ENCODE measurements at places on chromosomes 11 and 22. TPM values are rescaled to one million over a fixed set of nuclear protein-coding genes. Genes with fewer than 3 reads are reported as not detected.

The ARHGAP8 gene
- total RNA-seq = not detected

The SCGB1C1 gene
- total RNA-seq = not detected

The RAB39A gene
- 1.3 TPM for total RNA-seq

The DDIAS gene
- total RNA-seq = 30.1 TPM

The LSP1 gene
- total RNA-seq = 71.7 TPM

The IPO7 gene
- total RNA-seq = 95.3 TPM

The SLC5A12 gene
- 1.1 TPM for total RNA-seq

The OR52N4 gene
- total RNA-seq = not detected

The TRIM49 gene
- not detected for total RNA-seq

DNA sequence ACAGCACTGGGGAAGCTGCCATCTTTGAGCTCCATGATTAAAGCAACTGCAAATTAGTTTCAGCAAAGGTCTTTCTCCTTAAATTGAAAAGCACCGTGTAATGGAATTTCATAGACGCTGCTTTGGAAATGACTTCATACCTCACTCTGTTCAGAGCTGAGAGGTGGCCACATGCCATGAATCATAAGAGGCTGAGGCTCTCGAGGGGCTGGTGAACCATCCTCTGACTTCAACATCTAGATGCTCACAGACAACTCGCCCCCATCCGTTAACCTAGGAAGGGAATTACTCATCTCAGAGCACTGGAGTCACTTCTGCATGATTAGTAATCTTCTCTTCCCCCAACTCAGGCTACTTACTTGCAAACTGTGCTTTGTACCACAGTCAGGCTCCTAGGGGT, 122.3 kb downstream of the RCN1 start:
- peak; percentile 89 for DNase-seq

- no peak for DNase-seq
Measured at GRCh38 chr11:126127898-126128297, 65.2 kb upstream of the CDON start.

DNA sequence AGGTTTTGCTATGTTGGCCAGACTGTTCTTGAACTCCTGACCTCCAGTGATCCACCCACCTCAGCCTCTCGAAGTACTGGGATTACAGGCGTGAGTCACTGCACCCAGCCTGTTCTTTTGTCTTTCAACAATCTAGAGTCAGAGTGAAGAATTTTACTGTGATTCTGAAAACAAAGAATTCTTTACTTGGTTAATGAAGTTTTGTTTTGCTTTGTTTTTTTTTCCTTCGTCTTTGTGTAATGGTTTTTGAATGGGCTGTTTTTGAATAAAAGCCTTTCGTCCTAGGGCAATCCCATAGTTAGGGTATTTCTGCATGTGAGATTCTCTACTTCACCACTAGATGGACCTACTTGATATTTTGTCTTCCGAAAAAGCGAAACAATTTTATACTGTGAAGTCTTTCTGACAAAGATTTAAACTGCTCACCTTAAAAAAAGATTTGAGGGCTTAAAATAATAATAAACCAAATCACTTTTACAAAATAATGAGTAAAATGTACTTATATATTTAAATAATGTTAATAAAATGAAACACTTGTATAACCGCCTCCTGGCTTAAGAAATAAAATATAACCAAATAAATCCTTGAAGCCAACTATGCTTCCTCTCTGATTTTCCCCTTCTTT, 43.4 kb upstream of the SC5D start:
- DNase-seq = peak; percentile 30

DNA sequence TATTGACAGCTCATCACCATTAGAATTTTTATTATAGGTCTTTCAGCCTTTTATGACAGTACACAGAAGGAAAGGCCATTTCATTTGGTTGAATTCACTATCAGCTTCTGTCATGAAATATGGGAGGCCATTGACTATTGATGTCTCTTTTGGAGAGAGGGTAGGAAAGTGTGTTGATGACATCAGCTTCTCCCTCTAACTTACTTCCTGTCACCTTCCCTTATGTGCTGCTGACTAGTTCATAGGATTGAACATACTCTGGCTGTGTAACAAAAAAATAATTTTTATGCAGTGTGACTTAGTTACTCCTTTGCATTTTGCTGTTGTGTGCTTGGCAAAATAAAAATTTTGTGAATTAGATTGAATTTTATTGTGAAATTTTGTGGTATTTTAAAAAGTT, 769.2 kb downstream of the METTL15 start:
- DNase-seq = peak; percentile 5

DNA sequence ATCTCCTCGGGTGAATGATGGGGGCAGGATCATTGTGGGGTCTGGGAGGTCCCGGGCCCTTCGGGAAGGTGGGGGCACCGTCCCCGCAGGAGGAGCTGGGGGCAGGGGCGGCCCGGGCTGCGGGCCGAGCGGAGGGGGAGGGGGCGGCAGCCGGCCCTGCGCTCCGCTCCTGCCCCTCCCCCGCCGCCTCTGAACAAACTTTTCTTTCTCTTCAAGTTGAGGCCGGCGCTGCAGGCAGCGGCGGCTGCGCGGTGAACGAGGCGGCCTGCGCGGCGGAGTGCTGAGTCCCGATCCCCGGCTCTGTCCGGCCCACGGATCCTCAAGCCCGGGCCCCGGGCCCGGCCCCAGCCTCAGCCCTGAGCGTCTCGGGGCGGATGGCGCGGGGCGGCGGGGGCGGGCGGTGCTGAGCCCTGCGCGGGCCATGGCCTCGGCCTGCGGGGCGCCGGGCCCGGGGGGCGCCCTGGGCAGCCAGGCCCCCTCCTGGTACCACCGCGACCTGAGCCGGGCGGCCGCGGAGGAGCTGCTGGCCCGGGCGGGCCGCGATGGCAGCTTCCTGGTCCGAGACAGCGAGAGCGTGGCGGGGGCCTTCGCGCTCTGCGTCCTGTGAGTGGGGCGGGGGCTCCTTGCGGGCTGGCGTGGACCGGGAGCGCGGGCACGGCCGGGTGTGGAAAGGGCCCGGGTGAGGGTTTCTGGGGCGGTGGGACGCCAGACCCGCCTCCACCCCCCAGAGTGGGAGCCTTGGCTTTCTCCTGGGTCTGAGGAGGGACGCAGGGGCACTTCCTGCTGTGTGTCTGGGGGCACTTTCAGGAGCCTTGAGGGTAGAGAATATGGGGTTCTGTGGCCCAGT, at the start of gene INPPL1:
INPPL1 (plus strand) TSS at position 204 of the 847 bp plus-strand sequence; CDS start at position 422, 218 bp downstream.
- DNase-seq = no peak

DNA sequence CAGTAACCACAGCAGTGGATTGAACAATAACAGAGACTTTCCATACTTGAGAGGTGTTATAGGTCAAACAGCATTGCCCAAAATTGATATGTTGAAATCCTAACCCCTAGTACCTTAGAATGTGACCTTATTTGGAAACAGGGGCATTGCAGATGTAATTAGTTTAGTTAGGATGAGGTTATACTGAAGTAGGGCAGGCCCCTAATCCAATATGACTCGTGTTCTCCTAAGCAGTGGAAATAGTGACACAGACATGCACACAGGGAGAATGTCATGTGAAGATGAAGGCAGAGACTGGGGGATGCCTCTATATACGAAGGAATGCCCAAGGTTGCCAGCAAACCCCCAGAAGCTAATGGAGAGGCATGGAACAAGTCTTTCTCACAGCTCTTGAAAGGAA, 270.5 kb downstream of the TENM4 start:
- no peak for DNase-seq

DNA sequence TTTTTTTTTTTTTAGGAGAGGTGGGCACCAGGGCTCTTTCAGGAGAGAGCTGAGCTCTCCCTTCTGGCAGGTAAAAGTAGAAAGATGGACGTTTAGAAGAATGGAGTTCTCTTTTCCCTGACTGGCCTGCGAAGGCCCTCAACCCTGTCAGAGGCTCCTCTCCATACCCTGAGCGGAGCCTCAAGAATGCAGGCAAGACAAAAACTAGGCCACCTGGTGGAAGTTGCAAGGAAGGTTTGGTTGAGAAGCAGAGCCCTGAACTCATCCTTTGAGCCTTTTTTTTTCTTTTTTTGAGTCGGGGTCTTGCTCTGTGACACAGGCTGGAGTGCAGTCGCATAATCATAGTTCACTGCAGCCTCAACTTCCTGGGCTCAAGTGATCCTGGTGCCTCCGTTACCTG, 1.4 kb downstream of the OTOG start:
- DNase-seq = no peak

GRCh38 chr11:134654161-134654915, 242.3 kb upstream of the B3GAT1 start:
- no peak for DNase-seq

DNA sequence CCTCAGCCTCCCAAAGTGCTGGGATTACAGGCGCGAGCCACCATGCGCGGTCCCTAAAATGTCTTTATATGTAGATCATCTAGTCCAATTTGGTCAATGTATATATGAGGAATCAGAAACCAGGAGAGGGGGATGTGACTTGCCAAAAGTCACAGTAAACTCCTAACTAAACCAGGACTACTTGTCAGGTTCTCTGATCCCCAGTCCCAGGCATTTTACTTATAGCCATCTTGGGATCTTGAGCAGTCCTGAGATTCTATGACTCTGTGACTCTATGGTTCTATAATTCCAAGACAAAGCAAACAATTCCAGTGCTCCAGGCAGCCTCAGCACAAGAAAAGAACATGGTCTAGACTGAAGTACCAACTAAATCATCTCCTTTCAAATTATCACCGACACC, at the start of gene MS4A5:
MS4A5 (plus strand) TSS at position 301 of the 400 bp plus-strand sequence. CDS start 103 bp downstream, outside the sequence.
- DNase-seq = no peak

DNA sequence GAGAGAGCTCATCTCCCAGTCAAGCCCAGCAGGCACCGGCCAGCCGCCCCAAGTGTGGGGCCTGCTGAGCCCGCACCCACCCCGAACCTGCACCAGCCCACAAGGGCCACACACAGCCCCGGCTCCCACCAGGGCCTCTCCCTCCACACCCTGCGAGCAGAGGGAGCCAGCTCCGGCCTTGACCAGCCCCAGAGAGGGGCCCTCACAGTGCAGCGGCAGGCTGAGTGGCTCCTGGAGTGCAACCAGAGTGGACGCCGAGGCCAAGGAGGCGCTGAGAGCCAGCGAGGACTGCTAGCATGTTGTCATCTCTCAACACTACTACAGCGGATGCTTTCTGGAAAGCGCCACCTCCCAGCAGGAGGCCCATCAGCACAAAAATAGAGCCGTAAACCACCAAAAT, 10.9 kb downstream of the DEFB108B start:
- DNase-seq = no peak

- DNase-seq = peak; percentile 4
Measured at GRCh38 chr11:116499396-116500003, 273.3 kb downstream of the BUD13 start.

All from A172 (cell line).